Thyroid gland (tissue), 4 donors: ENCODE measurements at places on chromosomes 11 and 22. TPM values are rescaled to one million over a fixed set of nuclear protein-coding genes. Genes with fewer than 3 reads are reported as not detected.
A peak's percentile ranks its signal among the peaks of the same experiment; 100 is the strongest.

Gene OR5P2
- total RNA-seq: not detected

Gene TCN2
- 40.2 TPM for total RNA-seq

Gene OR51B4
- total RNA-seq: not detected

Gene OVCH2
- total RNA-seq: not detected

Gene OR5B21
- not detected for total RNA-seq

Gene ENTHD1
- total RNA-seq: not detected

Gene ABCC8
- 14.0 TPM for total RNA-seq

Gene SLC22A25
- not detected for total RNA-seq

Gene DAGLA
- 2.0 TPM for total RNA-seq

Gene PRR33
- total RNA-seq: not detected

DNA sequence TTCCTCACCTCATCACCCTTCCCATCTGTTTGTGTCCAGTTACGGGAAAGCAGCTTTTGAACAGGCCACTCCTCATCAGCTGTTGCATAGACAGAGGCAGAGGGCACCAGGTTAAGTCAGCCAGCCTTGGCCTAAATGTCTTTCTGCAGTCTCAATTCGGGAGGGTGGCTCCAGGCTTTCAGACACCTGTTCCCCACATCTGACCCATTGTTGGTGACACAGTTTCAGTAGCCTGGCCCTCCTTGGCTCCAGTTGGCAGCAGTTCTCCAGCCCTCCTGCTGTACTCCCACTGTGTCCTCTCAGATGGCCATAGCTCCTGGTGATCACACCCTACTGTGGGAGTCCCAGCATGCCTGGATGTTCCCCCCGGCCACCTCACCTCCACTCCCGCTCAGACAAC is 70.8 kb upstream of the MYOD1 start:
- H3K4me3 ChIP-seq: no peak overlapping the region
- DNase-seq: no peak
- H3K36me3 ChIP-seq: no peaks in the 10 kb centered on the region
- H3K27ac ChIP-seq: no peak overlapping the region
- no peaks in the 10 kb centered on the region for H3K4me1 ChIP-seq

GRCh38 chr22:19674929-19675253 is 39.4 kb upstream of the SEPTIN5 start:
- no peaks in the 10 kb centered on the region for H3K36me3 ChIP-seq
- H3K4me3 ChIP-seq: no peak overlapping the region
- DNase-seq: no peak
- H3K4me1 ChIP-seq: no peaks in the 10 kb centered on the region
- no peak overlapping the region for H3K27ac ChIP-seq
- no peaks in the 10 kb centered on the region for H3K27me3 ChIP-seq

DNA sequence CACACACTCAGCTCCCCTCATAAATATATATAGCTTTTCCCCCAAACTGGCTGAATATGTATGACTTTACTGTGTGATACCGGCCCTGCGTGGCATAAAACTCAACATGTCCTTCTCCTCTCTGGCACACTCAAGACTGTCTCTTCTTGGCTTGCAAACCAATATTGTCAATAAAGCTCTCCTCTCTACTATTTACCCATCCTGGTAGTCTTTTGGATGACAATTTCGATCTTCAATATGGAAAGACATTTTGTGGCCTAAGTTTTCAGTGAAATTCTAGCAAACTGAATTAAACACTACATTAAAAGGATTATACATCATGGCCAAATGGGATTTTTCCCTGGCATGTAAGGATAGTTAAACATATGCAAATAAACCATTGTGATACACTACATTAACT is 1255.9 kb downstream of the JRKL start:
- no peaks in the 10 kb centered on the region for H3K27me3 ChIP-seq
- no peaks in the 10 kb centered on the region for H3K36me3 ChIP-seq
- H3K4me3 ChIP-seq: no peak overlapping the region
- no peak for DNase-seq

GRCh38 chr22:19930551-19931486 is 10.8 kb upstream of the COMT start:
- no peaks in the 10 kb centered on the region for H3K4me1 ChIP-seq
- H3K27ac ChIP-seq: no peak overlapping the region
- no peak overlapping the region for H3K4me3 ChIP-seq
- no peak for DNase-seq
- no peaks in the 10 kb centered on the region for H3K36me3 ChIP-seq
- H3K27me3 ChIP-seq: no peaks in the 10 kb centered on the region

- H3K4me1 ChIP-seq: no peaks in the 10 kb centered on the region
- H3K27ac ChIP-seq: no peak overlapping the region
- H3K36me3 ChIP-seq: no peaks in the 10 kb centered on the region
- DNase-seq: no peak
- no peaks in the 10 kb centered on the region for H3K27me3 ChIP-seq
These were observed 68.6 kb downstream of the RRAS2 start for GRCh38 chr11:14290422-14290821.

- H3K4me3 ChIP-seq: no peak overlapping the region
- H3K27ac ChIP-seq: no peak overlapping the region
- H3K4me1 ChIP-seq: peaks cover 5% of the 10 kb centered on the region
- DNase-seq: no peak
- H3K36me3 ChIP-seq: no peaks in the 10 kb centered on the region
- no peaks in the 10 kb centered on the region for H3K27me3 ChIP-seq
These were observed 17.3 kb upstream of the HMOX1 start for GRCh38 chr22:35363566-35364086.

DNA sequence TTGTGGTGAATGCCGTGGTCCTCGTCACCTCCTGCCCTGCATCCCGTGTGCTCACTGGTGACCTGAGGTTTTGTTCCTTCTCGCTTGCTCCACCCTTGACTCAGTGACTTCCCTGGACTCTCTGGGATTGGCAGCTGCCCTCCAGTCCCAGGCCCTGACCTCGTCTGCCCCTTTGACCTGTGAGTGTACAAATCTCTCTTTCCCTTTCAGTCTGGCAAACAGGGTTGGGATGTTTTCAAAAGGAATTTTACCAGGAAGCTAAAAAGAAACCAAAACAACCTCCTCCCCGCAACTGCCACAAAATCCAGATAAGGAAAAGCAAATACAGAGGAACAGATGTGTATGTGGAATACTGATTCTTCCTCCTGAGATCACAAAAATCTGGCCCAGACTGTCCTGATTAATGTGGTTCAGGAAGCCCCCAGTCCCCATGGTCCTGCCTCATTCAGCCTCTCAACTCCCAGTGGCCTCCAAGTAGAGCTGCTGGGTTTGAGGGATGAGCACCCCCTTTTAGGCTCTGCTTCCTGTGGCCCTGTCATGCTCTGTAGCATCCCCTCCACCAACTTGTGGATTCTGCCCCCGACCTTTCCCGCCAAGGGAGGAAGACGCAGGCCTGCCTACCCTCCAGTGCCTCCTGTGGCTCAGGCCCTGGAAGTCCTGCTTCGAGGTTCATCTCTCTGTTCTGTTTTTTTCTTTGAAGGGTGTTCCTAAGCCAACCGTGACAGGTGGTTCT is 15.2 kb downstream of the ROBO4 start:
- H3K27ac ChIP-seq: peak overlapping the region; percentile 34
- H3K36me3 ChIP-seq: no peaks in the 10 kb centered on the region
- DNase-seq: no peak
- peaks cover under 1% of the 10 kb centered on the region for H3K4me1 ChIP-seq
- no peak overlapping the region for H3K4me3 ChIP-seq

DNA sequence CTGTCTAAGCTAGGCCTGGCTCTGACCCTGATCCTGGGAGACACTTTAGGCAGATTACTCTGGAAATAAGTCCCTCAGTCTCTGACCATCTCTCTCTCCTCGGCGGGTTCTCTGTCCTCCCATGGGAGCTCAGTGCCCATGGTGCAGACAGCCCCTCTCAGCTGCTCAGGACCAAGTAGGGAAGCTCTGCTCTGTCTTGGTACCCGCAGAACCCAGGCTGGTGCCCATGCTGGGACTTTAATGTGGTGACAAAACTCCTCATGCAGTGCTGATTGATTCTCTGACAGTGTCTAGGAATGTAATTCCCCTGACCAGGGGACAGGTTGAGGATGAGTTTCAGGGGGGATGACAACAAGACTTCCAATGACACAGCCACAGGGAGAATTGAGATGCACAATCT is 30.3 kb upstream of the GGTLC2 start:
- no peak overlapping the region for H3K4me3 ChIP-seq
- H3K4me1 ChIP-seq: no peaks in the 10 kb centered on the region
- no peaks in the 10 kb centered on the region for H3K27me3 ChIP-seq
- H3K36me3 ChIP-seq: no peaks in the 10 kb centered on the region

DNA sequence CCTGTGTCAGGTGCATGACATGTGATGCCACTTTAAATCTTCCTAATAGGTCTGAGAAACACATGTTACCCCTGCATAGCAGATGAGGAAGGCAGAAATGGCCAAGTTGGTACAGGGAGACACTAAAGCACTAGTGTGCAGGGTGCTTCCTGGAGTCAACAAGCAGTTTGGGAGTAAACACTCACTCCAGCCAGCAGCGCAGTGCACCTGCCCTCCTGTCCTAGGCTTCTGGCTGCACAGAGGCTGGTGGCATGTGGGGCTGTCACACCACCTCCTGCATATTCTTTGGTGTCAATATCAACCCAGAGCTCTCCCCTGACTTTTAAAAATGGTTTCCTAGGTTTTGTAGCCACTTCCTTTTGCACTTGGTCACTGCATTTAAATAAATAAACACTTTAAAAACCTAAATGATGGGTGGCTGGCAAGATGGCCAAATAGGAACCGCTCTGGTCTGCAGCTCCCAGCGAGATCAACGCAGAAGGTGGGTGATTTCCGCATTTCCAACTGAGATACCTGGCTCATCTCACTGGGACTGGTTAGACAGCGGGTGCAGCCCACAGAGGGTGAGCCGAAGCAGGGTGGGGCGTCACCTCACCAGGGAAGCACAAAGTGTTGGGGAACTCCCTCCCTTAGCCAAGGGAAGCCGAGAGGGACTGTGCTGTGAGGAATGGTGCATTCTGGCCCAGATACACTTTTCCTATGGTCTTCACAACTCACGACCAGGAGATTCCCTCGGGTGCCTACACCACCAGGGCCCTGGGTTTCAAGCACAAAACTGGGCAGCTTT is 33.5 kb downstream of the GAB4 start:
- no peaks in the 10 kb centered on the region for H3K27me3 ChIP-seq
- DNase-seq: no peak
- H3K36me3 ChIP-seq: no peaks in the 10 kb centered on the region
- H3K4me1 ChIP-seq: no peaks in the 10 kb centered on the region

GRCh38 chr22:44555597-44555996 is 57.6 kb upstream of the RTL6 start:
- no peaks in the 10 kb centered on the region for H3K36me3 ChIP-seq
- no peak for DNase-seq
- no peak overlapping the region for H3K4me3 ChIP-seq
- no peaks in the 10 kb centered on the region for H3K27me3 ChIP-seq
- H3K4me1 ChIP-seq: no peaks in the 10 kb centered on the region

GRCh38 chr11:108865406-108865805 is 200.5 kb downstream of the DDX10 start:
- no peaks in the 10 kb centered on the region for H3K27me3 ChIP-seq
- no peak for DNase-seq
- H3K27ac ChIP-seq: no peak overlapping the region

GRCh38 chr11:128424851-128425285 is 162.5 kb downstream of the ETS1 start:
- no peak overlapping the region for H3K27ac ChIP-seq
- no peaks in the 10 kb centered on the region for H3K27me3 ChIP-seq
- no peaks in the 10 kb centered on the region for H3K36me3 ChIP-seq
- DNase-seq: no peak

GRCh38 chr11:1779034-1779805 is 15.5 kb upstream of the CTSD start:
- H3K27me3 ChIP-seq: no peaks in the 10 kb centered on the region
- no peak overlapping the region for H3K27ac ChIP-seq
- no peaks in the 10 kb centered on the region for H3K36me3 ChIP-seq
- no peak for DNase-seq

GRCh38 chr22:21918466-21919185 is 34.0 kb downstream of the PPM1F start:
- H3K36me3 ChIP-seq: peaks cover 10% of the 10 kb centered on the region
- no peak overlapping the region for H3K27ac ChIP-seq
- H3K4me3 ChIP-seq: no peak overlapping the region
- H3K27me3 ChIP-seq: no peaks in the 10 kb centered on the region
- peaks cover 10% of the 10 kb centered on the region for H3K4me1 ChIP-seq

DNA sequence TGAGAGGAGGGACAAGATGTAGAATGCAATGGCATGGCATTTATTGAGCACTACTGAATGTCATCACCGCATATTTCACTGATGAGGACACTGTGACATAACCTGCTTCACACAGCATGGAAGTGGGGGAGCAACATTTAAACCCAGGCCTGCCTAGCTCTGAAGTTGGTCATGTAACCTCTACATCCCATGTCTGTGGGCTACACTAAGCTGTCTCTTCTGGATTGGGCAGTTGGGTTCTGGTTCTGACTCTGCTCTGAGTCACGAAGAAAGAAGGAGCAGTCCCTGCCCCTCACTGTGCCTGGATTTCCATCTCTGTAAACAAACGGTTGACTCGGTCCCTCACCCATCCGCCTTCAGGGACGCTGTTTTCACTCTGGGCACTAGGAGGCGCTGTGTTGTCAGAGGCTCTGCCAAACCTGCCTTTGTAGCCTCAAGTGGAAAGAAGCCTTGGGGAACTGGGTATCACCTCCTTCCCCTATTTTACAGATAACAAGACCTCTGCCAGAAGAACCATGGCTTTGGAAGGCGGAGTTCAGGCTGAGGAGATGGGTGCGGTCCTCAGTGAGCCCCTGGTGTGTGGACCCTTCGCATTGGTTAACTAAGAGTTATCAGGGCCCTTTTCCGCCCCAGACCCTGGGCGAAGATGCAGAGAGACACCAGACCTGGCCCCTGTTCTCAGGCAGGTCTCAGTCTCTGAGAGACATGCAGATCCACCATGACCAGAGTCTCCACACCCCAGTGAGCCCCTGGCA is 12.7 kb upstream of the ARHGEF17 start:
- no peaks in the 10 kb centered on the region for H3K4me1 ChIP-seq
- H3K27me3 ChIP-seq: no peaks in the 10 kb centered on the region
- H3K4me3 ChIP-seq: no peak overlapping the region
- H3K36me3 ChIP-seq: no peaks in the 10 kb centered on the region

DNA sequence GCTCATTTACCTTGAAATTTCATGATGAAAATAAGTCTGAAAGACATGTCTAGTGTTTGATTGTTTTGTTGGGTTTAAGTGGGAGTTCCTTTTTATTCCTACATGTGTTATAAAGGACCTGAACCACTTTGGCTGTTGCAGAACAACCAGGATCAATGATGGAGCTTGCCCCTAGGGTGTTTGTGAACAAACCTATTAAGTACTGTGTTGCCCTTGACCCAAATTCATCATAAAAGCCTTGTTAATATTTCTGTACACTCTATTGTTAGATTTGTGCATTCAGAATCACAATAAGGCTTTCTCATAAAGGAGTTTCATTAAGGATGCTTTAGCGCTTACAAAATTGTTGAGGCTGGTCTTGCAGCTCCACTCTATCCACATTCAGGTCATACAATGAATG is 452.6 kb downstream of the NELL1 start:
- H3K27ac ChIP-seq: no peak overlapping the region
- H3K27me3 ChIP-seq: no peaks in the 10 kb centered on the region
- no peak overlapping the region for H3K4me3 ChIP-seq
- H3K4me1 ChIP-seq: no peaks in the 10 kb centered on the region

DNA sequence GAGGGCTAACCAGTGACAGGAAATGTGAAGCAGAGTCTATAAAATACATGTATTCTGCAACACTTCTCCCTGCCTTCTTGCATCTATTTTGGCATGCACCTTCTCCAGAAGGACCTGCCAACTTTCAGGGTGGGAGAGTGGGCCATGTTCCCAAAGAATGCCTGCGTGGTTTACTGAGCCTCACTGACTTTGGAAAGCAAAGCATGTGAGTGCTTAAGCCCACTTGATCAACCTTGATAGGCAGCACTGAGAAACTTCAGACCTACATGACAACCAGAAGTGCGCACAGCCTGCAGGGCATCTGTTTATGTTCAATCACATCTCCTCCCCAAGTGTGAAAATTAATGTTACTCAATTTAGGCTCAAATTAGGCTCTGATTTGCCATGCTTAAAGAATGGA is 69.2 kb downstream of the AMOTL1 start:
- no peak overlapping the region for H3K4me3 ChIP-seq
- H3K4me1 ChIP-seq: peaks cover 36% of the 10 kb centered on the region
- H3K27ac ChIP-seq: no peak overlapping the region
- no peaks in the 10 kb centered on the region for H3K36me3 ChIP-seq
